Right atrium auricular region (tissue), 2 donors: ENCODE measurements at places on chromosomes 3 and 15. TPM values are rescaled to one million over a fixed set of nuclear protein-coding genes. Genes with fewer than 3 reads are reported as not detected.

- no peak for DNase-seq
Measured at GRCh38 chr15:70936326-70936725, 43.7 kb downstream of the LRRC49 start.

DNA sequence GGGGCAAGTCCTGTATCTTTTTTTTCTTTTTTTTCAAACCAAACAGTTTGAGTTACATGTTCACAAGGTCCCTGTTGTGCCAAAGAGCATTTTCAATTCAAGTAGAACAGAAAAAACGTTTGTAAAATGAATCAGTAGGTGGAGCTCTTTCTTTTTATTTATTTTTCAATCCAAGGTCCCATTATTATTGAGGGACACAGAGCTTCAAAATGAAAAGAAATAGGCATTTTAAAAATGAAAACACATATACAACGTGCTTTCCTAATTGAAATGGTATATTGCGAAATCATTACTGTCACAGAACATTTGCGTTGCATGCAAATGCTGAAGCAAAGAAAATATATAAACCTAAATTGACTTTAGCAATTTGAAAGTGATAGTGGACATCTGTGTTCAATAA is 711.0 kb downstream of the MECOM start:
- DNase-seq: no peak

- DNase-seq: no peak
Measured at GRCh38 chr15:34594361-34594760, 10.9 kb upstream of the GOLGA8B start.

GRCh38 chr15:57972864-57973263 is 92.6 kb downstream of the ALDH1A2 start:
- no peak for DNase-seq

DNA sequence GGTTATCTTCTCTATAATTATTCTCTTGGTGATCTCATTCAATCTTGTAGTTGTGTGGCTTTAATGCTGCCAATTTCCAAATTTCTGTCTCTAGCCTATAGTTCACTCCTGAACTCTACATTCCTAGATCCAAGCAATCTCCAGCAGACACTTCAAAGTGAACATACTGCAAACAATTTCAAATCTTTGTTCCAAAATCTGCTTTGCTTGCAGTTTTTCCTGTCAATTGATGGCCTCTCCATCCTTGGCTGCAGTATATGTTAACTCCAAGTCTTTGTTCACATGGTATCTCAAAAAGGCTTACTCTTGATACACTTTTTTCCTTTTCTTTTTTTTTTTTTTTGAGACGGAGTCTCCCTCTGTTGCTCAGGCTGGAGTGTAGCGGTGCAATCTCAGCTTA is 17.4 kb downstream of the NAA50 start:
- no peak for DNase-seq

DNA sequence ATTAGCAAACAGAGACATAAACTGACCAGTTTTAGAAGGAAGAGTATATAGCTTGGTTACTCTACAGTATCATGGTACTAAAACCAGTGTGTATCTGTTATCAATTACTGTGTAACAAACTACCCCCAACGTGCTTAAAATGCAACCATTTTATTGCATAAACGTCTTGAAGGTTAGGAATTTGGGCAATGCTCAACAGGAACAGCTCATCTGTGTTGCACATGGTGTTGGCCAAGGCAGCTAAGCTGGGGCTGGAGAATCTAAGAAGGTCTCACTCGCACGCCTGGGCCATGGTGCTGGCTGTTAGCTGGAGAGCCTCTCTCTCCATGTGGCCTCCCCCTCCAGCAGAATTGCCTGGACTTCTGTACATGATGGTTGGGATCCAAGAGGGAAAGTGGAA is 81.2 kb upstream of the THBS1 start:
- DNase-seq: no peak

- no peak for DNase-seq
Measured at GRCh38 chr15:38670128-38671005, 105.8 kb upstream of the RASGRP1 start.

DNA sequence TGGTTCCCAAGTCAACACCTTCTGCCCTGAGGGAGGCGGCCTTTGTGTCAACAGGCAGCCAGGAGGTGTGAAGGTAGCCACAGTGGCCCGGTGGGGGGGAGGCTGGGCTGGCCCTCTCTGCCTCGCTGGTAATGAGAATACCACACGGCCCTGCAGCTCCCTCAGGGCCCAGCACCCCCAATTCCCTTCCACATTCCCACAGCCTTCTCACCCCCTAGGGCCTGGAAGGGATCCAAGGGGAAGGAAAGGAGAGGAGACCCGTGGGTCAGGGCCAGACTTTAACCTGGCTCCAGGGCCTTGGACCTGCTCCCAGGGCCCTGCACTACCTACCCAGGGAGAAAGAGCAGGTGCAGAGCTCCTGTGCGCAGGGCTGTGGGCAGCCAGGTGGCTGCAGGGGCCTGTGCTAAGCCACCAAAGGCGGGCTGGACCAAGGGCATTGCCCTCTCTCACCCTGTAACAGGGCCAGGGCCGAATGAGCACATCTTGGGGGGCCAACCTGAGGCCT is 8.7 kb upstream of the MESP2 start:
- DNase-seq: no peak

DNA sequence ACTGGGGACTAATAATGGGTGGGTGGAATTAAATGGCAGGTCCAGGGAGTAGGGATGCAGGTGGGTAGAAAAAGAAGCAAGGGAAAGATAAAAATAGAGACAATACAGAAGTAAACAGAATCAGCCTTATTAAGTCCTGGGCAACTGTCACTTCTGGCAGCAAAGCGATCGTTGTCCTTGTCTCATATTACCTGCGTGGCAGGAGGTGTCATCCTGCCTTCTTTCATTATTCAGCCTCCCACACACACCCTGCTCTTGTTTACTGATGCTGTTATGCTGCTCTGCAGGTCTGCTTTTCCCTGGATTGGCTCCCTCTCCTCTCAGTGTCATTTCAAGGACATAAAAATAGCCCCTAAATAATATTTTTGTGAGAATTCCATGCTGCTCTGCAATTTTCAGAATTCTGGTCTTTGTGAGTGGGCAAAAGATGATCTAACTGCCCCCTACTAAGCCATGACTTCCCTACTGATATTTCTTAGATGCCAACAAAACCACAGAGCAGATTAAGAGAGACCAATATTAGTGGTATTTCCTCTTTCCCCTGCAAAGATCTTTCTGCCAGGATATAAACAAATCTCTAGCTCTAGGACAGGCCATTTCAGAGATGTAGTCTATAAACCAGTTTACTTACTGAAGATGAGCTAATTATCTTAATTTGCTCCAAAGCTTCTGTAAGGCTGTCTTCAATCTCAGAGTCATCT is 8.5 kb downstream of the VEPH1 start:
- no peak for DNase-seq

- DNase-seq: no peak
Measured at GRCh38 chr3:101966226-101966625, 116.9 kb downstream of the NFKBIZ start.

GRCh38 chr15:69034352-69034751 is 19.9 kb downstream of the NOX5 start:
- DNase-seq: no peak

- DNase-seq: no peak
Measured at GRCh38 chr3:117200962-117201361, 491.4 kb downstream of the TUSC7 start.

DNA sequence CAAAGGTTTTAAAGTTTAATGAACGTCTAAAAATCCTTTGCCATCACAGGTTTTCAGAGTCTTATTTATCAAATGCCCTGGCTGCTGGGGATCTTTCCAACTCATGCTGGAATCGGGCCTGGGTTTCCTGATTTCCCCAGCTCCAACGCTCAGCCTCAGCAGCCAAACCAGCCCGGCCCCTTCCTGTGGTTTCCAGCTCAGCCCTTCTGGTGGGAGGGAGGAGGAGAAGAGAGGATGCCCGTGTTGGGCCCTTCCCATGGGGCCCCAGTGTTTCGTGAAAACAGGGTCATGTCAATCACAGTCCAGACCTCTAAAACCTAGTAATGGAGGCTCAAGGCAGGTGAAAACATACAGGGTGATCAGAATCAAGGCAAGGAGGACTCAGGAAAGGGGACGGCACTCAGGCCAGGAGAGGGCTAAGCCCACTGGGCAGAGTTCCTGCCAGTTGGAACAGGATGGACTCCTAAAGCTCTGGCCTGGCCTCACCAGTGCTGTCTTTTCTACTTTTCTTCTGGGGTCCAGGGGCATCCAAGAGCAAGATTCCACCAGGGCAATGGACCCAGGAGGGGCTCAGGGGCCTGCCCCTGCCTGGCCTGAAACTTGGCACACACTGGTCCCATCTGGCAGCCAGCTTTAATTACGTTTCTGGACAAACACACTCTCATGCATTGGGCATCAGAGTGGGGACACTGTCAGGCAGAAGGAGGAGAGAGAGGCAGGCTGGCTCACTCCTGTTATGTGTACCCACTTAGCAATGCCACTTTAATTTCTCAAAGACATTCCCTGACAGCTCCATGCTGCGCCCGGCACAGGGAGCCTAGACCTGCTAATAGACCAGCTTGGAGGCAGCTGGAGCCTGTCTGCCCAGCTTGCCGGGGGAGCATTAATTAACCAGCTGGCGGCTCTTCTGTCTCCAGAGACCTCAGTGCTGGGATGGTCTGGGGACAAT is 194.6 kb downstream of the FAM43A start:
- peak; percentile 81 for DNase-seq

Gene ITPKA
- not detected for total RNA-seq

Gene WDR72
- total RNA-seq: 0.08 TPM

Gene LRRC2
- 7.0 TPM for total RNA-seq

Gene PAK6
- total RNA-seq: 15.3 TPM

Gene AP3B2
- total RNA-seq: not detected

Gene RAB6B
- total RNA-seq: 9.5 TPM

Gene CPA3
- 1.3 TPM for total RNA-seq
